ENCODE measurements at places on chromosomes 7 and 10.

GRCh38 chr10:29297678-29298077, 8.8 kb downstream of the LYZL1 start:
- DNase-seq: no peak

GRCh38 chr10:86434656-86435055, 68.1 kb upstream of the GRID1 start:
- no peak for DNase-seq

- DNase-seq: no peak
Measured at GRCh38 chr7:141562972-141563371, 11.8 kb downstream of the AGK start.

GRCh38 chr7:149773446-149774236, at the start of gene ZNF467:
TSS of gene ZNF467 (minus strand) at chr7:149773588. CDS start at chr7:149771032, 2,556 bp downstream.
- peak; percentile 24 for DNase-seq

- no peak for DNase-seq
Measured at GRCh38 chr7:149871576-149871975, 2.2 kb upstream of the ATP6V0E2 start.

DNA sequence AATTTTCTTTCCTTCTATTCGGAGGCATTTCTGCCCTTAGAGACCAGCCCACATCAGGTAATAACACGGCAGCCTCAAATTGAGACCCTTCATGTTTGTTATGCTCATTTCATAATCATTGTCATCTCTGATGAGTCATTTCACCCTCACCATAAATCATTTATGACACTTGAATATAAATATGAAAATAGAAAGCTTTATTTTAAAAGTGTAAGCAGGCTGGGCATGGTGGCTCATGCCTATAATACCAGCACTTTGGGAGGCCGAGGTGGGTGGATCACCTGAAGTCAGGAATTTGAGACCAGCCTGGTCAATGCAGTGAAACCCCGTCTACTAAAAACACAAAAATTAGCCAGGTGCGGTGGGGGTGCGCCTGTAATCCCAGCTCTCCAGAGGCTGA, 57.4 kb upstream of the EGFR start:
- no peak for DNase-seq

- no peak for DNase-seq
Measured at GRCh38 chr7:131038153-131038552, 289.5 kb upstream of the MKLN1 start.

DNA sequence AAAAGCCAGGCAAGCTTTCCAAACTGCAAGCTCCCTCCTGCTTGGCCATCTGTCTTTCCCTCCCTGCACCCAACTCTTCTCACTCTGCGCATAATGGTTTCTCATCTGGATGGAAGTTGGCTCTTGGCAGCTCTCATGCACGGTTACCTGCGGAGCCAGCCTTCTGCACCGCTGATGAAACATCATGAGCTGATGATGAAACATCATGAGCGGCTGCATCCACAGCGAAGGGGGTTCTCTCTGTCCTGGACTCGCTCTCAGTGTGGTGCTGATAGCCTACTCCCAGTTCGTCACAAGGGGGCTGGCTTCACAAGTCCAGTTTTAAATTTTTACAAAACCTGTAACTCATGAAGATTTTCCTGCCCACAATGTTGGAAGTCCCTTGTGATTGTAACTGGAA, 457.5 kb downstream of the ACTR3B start:
- no peak for DNase-seq

GRCh38 chr10:34916314-34916713, 101.2 kb upstream of the PARD3 start:
- peak; percentile 72 for DNase-seq

DNA sequence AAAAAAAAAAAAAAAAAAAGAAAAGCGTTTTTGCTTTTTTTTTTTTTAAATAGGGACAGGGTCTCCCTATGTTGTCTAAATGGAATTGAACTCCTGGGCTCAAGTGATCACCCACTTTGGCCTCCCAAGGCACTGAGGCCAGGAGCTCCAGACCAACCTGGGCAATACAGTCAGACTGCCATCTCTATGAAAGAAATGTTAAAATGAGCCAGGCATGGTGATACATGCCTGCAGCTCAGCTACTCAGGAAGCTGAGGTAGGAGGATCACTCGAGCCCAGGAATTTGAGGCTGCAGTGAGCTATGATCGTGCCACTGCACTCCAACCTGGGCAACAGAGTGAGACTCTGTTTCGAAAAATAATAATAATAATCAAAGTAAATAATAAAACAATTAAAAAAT, 16.5 kb upstream of the LMTK2 start:
- no peak for DNase-seq

GRCh38 chr10:86871563-86872183, 85.7 kb downstream of the MMRN2 start:
- no peak for DNase-seq

DNA sequence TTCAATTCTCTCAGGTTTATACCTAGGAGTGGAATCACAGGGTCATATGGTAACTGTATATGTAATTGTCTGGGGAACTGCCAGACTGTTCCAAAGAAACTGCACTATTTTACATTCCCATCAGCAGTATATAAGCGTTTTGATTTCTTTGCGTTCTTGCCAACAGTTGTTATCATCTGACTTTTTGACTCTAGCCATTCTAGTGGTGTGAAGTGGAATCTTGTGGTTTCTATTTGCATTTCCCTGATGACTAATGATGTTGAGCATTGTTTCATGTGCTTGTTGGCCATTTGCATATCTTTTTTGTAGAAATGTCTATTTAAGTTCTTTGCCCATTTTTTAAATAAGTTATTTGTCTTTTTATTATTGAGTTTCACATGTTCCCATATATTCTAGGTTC, 44.3 kb upstream of the ZC3HAV1 start:
- DNase-seq: no peak

GRCh38 chr7:45979275-45980180, 58.5 kb upstream of the IGFBP3 start:
- no peak for DNase-seq

DNA sequence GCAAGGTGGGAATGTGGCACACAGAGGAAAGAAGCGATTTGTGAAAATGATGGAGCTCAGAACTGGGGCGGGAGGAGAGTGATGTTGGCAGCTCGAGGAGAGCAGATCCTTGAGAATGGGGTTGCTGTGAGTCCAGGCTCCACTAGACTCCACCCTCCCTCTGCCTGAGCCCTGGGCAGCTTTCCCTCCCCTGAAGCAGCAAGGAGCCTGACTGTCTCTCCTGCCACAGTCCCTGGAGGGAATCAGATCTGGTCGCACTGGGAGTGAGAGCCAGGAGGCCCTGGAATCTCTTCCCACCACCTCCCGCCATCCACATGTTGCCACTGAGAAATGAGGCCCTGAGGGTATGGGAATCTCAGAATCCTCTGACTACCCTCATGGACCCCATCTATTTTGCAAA, 362.7 kb downstream of the PLXNA4 start:
- DNase-seq: no peak

DNA sequence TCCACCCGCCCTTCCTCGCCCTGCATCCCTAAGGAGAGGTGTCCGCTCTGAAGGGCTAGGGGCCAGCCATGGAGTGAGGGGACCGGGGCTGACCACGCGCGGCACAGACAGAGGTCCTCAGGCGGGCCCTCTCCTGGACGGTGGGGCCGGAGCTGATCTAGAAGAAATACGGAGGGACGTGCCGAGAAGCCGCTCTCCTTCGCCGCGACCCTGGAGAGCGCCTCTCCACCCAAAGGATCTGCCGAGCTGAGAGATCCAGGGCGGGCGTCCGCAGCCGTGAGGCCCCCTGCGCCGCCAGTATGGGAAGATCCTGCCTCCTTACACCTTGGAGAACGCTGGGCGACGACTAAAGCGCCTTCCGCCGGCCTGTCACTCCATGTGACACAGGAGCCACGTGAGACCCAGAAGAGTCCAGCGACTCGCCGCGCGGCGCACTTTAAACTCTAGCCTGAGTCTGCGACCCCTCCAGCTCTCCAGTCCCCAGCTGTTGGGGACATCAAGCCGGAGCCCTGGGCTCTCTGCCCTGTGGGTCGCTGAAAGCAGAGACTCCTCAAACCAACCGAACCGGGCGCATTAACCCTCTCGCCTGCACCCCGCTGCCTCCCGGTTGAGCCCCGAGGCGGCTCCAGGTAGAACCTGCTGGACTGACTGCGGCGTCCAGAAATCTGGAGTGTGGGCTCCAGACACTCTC, 1.5 kb upstream of the SFMBT2 start:
- DNase-seq: peak; percentile 40

GRCh38 chr7:132666071-132666773, 90.0 kb upstream of the PLXNA4 start:
- no peak for DNase-seq

GRCh38 chr7:98970016-98970615, 91.8 kb downstream of the TRRAP start:
- no peak for DNase-seq
